SJSA1 (cell line): ENCODE measurements at places on chromosomes 1 and 21.

DNA sequence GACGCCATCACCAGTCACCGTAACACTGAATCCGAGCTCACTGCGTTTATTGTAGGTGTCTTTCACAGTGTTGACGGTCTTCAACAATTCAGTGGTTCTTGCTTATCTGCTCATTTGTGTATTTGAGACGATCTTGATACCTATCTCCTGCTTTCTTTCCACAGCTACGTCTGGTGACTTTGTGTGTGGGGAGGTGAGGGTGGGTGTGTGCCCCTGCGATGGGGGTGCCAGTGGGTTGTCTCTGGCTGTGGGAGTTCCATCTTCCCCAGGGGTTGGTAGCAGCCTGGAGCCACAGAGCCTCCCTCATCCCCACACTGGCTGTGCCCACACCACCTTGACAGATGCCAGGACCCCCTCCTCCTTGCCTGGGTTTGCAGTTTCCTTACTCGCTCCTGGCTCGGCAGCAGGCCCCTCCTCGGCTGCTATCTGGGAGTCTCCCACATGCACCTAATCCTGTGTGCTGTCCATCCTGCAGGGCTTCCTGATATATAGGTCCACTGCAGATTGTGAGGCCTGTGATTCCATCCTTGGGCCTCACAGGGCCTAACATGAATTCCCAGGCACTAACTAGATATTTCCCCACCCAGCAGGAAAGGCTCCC lies 6.3 kb upstream of the PARP1 start:
- DNase-seq: no peak

DNA sequence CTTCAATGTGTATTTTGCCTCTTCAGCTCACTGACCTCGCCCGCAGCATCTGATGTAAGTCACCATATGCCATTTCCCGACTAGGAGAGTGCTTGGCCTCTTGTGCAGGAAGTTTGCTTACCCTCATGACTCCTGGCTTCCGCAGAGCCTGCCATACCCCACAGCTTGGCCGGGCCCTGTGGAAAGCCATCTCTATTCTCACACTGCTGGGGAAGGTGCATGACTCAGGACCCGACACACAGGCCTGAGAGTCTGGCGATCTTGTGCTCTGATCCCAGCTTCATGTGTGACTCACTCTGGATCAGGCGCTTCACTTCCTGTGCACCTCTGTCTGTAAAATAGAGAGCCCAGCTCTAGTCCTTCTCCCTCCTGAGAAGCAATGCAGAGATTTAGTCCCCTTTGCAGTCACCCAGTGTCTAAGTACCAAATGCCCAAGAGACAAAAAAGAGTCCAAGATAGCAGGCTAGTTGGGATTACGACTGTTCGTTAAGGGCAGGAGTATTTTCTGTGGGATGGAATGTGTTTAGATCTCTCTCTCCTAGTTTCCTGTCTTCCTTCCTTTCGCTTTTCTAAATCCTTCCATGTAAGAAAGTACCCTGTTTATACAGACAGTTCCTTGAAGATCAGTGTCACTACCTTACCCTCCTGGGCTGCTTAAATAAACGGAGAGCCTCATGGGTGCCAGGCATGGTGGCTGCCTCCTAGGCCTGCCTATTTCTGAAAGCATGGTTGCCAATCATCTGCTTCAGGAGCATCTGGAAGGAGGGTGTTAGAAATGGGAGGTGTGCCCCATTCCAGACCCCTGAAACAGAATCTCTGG lies 62.8 kb upstream of the KIF26B start:
- peak; percentile 94 for DNase-seq

DNA sequence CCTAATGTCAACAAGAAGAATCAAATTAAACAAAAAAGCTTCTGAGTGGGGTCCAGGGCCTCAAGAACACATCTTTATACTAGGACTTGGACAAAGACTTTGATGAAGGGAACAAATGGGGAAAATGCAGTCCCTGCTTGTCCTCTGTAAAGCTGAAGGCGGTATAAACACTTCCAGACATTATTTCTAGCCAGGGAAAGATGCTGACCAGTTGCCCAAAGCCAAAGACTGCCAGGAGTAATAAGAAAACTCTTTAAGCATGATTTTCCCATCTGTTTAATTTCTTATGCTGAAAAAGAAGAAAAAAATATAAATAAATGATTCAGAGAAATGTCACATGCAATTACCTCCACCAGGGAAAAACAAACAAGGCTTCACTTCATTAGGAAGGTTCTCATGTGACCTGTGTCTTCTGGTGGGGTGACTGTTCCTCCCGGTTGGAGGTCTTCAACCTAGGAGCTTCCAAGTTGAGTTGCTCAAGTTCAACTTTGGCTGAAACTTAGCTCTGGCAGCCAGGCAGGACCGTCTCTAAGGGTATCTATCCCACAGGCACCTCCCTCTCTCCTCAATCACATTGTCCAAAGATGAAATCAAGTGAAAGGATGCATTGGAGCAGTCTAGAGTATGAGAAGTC lies 65.2 kb upstream of the KCNE2 start:
- no peak for DNase-seq

- no peak for DNase-seq
Measured at GRCh38 chr1:56385314-56385713, 194.0 kb downstream of the PLPP3 start.

- DNase-seq: no peak
Measured at GRCh38 chr1:230542054-230542453, 100.2 kb upstream of the COG2 start.

DNA sequence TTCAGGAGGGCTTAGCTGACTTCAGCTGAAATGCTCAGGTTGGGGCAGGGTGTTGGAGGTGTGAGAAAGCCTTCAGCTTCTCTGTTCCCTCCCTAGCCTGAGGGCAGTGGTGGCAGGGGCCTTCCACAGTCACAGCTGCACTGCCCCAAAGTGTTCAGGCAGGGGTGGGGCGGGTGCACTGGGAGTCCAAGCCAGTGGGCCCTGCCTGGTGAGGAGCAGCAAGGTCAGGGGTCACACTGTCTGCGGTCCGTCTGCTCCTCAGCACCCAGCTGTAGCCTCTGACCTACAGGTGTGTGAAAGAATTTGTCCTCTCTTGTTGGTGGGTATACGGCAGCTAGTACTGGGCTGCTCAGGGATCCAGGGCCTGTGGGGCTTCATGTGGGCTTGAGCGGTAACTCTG lies 490.4 kb upstream of the NCAM2 start:
- DNase-seq: no peak

GRCh38 chr1:94362466-94363058 lies 55.6 kb upstream of the ABCD3 start:
- no peak for DNase-seq

DNA sequence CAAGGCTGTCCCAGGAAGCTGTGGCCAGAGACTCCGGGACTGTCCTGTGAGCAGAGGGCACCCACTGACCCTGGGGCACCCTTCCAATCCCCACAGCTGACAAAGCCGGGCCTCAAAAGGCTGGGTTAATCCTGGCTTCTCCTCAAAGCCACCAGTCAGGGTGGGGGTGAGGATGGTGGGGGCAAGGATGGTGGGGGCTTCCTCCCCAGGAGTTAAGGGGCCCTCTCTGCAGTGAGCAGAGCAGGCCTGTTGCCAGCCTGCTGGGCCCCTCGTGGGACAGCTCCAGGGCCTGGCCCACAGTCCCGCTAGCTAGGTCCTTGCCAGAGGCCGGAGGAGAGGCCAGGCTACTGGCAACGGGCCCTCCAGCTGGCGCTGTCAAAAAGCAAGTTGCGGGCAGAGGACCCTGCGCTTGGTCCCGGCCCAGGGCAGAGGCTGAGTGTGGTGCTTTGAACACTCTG lies 37.9 kb upstream of the CCDC27 start:
- DNase-seq: no peak

- no peak for DNase-seq
Measured at GRCh38 chr1:22297999-22298398, 153.7 kb upstream of the ZBTB40 start.

DNA sequence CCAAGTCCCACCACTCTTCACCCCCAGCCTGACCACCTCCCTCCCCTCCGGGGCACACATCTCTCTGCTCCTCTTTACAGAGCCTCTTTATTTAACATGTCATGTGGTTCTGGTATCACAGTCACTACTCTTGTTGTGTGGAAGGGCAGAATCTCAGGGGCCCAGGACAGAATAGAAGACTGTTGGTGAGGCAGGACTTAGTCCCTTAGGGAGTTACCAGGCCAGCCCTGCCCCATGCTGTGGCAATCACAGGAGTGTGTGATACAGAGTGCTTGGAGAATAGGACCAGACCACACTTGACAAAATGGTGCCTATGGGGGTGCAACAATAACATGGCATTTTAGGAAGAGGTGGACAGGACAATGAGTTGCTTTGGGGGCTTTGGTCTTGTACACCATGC lies 43.0 kb upstream of the CRNN start:
- no peak for DNase-seq

DNA sequence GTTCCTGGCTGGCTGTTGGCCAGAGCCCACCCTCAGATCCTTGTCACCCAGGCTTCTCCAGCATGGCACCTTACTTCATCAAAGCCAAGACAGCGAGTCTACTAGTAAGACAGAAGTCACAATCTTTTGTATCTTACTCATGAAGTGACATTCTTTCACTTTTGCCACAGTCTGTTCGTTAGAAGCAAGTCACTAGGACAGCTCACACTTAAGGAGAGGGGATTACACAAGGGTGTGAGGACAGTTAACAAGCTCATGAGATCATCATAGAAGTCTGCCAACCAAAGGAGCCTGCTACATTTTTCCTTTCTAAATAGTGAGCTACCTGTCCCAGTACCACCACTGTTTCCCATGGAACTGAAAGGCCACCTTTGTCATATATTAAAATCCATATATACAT lies 61.5 kb downstream of the PACC1 start:
- DNase-seq: no peak

DNA sequence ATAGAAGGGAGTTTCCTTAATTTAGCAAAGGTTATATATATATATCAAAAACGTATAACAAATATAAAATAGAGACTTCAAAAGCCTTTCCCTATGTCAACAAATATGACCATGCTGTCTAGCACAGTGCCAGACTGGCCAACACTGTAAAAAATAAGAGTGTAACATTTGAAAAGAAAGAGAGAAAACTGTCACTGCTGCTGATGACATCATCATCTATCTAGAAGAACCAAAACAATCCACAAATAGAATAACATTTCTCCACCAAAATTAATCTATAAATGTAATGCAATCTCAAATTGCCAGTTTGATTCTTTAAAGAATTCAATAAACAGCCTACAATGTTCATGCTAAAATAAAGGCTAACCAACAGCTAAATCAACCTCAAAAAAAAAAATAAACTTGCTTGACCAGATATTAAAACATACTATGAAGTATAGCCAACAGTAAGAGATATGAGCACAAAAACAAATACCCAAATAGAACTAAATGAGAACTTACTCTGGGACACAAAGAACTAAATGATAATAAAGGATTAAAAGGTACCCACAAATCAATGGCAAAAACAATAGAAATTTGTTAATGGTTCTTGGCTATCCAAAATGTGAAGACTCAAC lies 50.2 kb downstream of the ENAH start:
- DNase-seq: no peak

GRCh38 chr1:159632922-159633321 lies 45.3 kb downstream of the APCS start:
- DNase-seq: no peak

GRCh38 chr1:68188060-68188538 lies 44.2 kb downstream of the WLS start:
- peak; percentile 60 for DNase-seq

DNA sequence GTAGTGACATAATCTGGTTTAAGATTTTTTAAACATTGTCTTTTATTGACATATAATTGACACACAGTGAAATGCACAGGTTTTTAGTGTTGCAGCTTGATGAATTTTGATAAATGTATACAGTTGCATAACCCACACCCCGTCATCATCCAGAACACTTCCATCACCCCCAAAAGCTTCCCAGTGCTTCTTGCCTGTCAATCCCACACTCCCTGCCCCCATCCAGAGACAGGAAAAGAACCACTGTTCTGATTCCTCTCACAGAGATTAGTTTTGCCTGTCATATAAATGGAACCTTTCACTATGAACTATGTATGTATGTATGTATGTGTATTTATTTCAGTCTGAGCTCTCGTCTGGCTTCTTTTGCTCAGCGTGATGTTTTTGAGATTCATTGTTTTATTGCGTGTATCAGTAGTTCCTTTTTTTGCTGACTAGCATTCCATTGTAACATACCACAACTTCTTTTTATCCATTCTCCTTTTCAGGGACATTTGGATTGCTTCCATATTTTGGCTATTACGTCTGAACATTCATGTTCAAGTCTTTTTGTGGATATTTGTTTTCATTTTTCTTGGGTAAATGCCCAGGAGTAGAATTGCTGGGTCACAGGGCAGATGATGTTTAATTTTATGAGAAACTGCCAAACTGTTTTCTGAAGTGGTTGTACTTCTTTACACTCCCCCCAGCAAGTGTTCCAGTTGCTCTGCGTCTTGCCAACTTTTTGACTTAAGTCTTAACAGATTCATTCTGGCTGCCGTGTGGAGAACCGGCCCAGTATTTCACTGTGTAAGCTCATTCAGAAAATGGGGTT lies 8.7 kb downstream of the UBIAD1 start:
- DNase-seq: no peak

- no peak for DNase-seq
Measured at GRCh38 chr1:14267991-14268390, 330.5 kb upstream of the KAZN start.

DNA sequence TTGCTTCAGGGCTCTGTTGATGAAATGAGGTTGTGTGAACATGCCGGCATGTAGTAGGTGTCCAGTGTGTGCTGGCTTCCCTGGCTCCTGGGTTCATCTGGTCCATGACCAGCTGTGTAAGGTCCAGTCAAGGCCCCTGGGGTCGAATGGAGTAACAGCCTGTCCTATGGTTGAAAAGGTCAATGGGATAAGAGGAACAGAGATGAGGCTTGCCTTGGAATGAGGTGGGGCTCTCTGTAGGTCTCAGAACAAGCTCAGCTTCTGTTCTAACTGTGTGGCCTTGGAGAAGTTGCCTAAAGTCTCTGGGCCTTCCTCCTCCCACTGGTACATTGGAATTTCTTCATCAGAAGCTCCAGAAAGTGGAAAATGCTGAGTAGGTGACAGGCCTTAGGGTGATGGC lies 26.6 kb downstream of the RPS6KA1 start:
- DNase-seq: no peak

DNA sequence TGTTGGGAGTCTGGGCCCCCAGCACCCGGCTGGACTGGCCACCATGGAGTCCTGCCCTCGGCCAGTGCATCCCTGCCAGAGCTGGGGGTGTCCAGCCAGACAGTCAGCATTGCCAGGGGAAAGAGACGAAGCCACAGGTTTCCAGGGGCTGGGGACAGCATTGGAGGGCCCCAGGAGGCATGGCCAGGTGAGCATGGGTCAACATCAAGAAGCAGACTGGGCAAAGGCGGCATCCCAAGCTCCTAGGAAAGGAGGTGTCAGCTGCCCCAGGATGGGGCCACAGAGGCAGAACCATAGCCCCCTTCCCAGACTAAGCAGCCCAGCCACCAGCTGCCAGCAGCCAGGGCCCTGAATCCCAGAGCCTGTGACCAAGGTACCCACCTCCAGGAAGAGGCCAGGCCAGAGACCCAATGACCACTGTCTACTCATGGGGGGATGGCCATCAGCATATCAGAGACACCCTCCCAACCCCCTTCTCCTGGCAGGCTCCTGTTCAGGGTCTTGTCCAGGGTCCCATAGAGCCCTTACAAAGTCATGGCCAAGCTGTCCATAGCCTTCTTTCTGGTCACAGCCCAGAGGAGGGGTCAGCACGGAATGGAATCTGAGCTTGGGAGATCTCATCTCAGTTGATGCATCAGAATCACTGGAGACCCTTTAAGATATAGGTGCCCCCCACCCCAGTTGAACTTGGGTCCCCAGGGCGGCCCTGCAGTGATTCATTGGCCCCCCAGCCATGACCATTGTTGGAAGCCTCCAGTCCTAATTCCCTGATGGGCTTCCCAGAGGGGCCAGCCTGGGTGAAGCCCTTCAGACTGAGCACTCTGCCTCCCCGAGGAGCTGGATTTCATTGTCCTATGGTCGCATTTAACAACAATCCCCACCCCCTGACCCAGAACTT lies 32.5 kb downstream of the WNT3A start:
- no peak for DNase-seq
